ENCODE measurements at places on chromosomes 12 and 14. TPM values are rescaled to one million over a fixed set of nuclear protein-coding genes. Genes with fewer than 3 reads are reported as not detected.

The FAM222A gene
- 0.43 TPM for total RNA-seq

DNA sequence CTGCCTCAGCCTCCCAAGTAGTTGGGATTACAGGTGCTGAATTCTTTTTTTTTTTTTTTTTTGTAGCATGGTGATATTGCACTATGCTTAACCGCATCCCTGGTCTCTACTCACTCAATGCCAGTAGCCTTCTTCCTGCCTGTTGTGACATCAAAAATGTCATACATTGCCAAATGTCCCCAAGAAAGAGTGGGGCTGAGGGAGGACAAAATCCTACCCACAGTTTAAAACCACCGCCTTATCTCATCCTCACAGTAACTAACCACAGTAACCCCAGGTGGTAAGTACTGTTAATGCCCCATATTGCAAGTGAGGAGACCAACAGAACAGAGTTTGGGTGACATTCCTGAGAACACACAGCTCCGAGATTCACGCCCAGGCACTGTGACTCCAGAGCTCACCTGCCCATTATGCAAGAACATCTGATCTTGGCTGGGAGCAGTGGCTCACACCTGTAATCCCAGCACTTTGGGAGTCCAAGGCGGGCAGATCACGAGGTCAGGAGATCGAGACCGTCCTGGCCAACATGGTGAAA lies 19.6 kb downstream of the MORN3 start:
- no peak for DNase-seq

The KRT83 gene
- not detected for total RNA-seq

GRCh38 chr12:50567926-50568325 lies 63.1 kb downstream of the DIP2B start:
- DNase-seq: no peak

DNA sequence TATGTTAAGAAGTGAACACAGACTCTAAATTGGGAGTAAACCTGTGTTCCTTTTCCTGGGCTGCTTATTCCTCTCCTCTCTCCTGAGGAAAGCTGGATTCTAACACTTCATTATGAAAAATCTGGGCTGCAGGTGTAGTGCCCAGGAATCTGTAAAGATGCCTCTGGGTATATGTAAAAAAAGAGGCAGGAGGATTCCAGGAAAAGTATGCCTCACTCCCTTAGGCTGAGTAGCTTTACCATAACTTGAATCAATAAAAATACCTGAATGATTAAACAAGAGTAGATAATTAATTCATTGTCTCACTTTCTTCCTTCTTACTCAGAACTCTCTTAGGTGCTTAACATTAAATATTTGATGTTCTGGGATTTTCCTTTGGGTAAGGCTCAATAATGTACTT lies 185.1 kb downstream of the GRIP1 start:
- no peak for DNase-seq

The DLK1 gene
- not detected for total RNA-seq

DNA sequence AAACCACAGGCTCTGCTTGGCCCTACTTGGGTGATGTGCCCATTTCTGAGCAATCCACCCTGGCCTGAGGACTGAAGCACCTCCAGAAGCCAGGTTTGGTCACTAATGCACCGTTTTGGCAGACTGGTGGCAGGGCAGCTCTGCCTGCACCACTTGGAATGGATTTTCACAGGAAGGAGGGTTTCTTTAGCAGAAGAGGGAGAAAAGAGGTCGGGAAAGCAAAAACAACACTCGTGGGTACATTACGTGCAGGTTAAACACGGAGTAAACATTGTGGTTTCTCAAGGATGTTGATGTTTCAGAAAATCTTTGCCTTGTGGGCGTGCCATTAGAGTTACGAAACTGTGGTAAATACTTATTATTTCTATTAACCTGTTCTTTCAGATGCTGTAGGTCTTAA lies 70.8 kb downstream of the KCNA5 start:
- peak; percentile 27 for DNase-seq

The AKAP5 gene
- total RNA-seq: 3.0 TPM

- no peak for DNase-seq
These were observed 207.9 kb downstream of the BMP4 start for GRCh38 chr14:53748691-53749090.

- DNase-seq: no peak
These were observed 895 bp downstream of the SLC7A8 start for GRCh38 chr14:23182372-23183157.

The SLC2A3 gene
- 91.5 TPM for total RNA-seq

DNA sequence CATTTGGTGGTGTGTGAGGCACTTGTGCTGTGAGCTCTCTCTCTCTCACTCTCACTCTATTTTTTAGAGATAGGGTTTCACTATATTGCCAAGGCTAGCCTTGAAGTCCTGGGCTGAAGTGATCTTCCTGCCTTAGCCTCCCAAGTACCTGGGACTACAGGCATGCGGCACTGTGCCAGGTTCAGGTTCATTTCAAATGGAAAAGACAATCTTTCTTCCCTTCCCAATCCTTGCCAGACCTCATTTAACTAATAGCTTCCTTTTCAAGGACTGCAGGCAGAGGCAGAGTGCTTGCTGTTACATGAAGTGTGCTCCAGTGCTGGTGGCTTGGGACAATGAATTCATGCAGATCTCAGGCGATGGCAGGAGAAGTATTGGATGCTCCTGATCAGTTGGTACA lies 73.2 kb upstream of the BICD1 start:
- no peak for DNase-seq

The ESRRB gene
- not detected for total RNA-seq

GRCh38 chr12:91043408-91043807 lies 14.4 kb downstream of the KERA start:
- no peak for DNase-seq

The PTPRQ gene
- total RNA-seq: 0.32 TPM

The PTGER2 gene
- 1.3 TPM for total RNA-seq

GRCh38 chr14:96565811-96566210 lies 63.6 kb downstream of the PAPOLA start:
- DNase-seq: peak; percentile 13

DNA sequence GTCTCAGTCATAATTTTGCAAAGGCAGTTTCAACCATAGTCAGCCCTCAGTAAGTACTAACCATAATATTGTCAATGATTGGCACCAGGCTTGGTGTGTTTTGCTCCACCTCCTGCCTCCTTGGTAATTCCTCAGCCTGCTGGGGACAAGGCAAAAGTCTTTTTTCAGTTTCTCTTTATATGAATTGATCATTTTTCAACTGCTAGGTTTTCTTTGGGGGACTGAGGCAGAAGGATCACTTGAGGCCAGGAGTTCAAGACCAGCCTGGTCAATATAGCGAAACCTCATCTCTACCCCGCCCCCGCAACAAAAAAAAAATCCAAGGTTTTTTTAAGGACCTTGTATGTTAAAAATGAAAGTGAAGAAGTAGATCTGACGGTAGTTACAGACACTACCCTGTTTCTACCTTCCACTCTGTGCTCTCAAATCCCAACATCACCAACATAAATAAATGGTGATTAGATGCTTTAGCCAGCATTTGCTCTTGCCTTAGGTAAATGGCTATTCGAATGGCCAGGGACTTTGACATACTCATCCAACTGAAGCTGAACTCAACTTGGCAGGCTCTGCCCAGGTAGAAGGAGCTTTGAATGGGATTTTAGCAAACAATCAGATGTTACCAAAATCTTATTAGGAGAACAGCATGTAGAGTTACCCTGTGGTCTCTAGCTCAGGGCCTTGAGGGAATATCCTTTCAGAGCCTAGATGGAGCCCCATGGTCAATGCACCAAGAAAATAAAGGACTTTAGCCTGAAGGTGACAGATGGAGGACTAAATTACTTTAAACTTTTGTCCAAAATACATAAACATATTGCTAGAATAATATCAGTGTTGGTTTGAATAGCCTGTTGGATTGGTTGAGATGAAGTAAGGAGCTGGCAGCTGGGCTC lies 126.9 kb upstream of the AMIGO2 start:
- no peak for DNase-seq

The BLTP3B gene
- 46.1 TPM for total RNA-seq

DNA sequence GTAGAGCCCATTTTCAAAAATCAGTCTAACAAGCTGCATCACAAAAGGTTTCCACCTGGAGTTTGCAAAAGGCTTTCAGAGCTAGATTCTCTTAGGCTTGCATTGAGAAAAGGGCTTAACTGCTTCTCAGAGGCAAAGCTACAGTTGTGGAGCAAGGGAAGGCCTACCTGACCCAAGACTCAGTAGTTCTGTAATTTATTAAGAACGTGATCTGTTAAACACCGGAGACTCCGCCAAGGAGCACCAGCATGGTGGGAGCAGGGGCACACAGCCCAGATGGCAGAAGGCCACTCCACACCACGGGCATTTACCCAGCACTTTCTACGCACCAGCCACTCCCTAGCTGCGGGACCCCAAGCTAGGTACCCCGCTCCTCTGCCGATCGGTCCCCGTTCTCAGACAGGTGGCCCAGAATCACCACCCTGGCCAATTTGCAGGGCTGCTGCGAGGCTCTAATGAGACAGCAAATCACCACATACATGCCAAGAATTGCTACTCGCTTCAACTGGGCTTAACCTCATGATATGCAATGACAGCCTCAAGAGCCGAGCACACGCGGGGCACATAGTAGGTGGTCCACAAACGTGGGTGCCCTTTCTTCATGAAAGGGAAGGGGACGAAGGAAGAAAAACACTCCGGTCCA lies 1.5 kb downstream of the ITPK1 start:
- no peak for DNase-seq

GRCh38 chr14:97224016-97224415 lies 426.8 kb downstream of the VRK1 start:
- no peak for DNase-seq

Data from fibroblast of villous mesenchyme (primary cell).